Neural progenitor cell (in vitro differentiated cells): ENCODE measurements at places on chromosomes 7 and 10.

- no peak for DNase-seq
Measured at GRCh38 chr7:107543338-107543993, 20.3 kb downstream of the COG5 start.

DNA sequence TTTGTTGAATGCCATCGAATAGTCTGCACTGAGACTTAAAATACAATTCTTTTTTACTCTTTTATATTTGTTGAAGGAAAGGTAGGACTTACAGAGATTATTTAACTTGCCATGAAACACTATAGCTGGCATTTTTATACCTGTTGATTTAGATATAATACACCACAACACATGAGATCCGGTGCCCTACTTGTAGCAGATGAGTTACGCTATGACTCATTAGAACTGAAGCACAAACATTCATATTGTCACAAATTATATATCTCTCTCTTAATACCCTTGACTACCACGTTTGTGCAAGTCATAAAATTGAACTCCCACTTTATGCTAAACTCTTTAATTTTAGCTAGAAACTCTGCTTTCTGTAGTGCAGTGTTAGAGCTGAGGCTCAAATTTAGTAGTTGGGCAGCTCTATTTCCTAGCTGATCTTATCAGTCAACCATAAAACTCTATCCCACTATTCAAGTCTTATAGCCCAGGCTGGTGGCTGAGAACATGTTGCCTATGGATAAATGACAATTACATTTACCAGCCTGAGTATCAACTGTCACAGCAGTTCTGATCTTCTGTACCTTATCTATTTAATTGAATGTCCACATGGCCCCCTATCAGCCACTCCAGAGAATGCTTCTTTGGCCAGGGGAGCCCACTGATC, 137.4 kb upstream of the SEMA3D start:
- DNase-seq = no peak

DNA sequence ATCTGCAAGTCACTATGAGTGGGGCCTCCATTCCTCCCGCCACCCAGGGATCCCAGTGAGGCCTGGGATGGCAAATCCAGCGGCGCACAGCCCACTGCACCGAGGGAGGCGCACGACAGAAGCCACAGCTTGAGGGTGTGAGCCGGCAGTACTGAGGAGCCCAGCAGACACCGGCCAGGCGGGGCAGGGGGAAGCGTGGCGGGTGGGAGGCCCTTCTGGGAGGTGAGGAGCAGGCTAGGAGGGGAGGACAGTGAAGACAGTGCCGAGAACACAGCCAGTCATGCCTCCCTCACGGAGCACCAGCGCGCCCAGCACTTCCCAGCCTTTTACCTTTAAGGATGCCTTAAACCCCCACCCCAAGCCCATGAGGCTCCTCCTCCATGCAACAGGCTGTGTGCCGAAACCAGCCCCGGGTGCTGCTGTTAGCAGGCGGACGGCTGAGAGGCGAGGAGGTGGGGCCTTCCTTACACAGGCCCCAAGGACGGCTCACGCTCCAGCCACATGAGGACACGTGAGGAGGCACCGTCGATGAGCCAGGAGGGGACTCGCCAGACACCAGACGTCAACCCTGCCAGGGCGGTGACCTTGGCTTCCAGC, 258.5 kb downstream of the PTPRN2 start:
- no peak for DNase-seq

GRCh38 chr7:71912476-71912875, 499.7 kb downstream of the CALN1 start:
- no peak for DNase-seq

DNA sequence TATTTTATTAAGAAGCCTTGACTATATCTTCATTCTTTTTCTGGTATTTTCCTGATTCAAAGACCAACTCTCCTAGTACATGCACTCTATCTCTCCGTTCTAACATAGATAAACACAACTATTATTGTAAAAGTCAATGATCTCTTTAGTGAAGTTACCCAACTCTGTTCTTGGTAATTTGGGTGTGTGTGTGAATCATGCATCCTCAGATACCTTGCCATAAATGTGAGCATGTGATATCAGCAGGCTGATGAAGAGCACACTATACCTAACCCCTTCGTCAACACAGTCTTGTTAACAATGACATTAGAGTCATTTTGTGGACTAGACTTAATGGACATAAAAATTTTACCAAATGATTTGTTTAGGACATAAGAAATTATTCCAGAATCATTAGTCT, 1122.1 kb downstream of the XPNPEP1 start:
- DNase-seq = no peak

DNA sequence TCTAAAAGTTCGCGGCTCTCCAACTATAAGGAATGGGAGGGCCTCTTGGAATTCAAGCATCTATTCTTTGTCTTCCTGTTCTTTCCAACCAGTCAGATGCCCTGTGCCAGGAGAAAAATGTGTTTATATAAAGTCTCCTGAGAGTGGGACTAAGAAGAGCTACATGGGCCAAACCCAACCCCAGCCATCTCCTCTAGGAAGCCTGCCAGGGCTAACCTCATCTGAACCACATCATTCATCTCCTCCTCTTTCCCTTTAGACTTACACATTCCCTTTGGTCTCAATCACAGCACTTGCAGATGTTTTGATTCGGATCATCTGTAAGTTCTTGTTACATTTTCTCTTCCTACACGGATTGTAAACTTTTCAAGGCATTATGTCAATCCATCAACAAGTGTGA, 62.6 kb downstream of the DOCK4 start:
- no peak for DNase-seq
